RPMI7951 (cell line): ENCODE measurements at places on chromosomes 2 and 18. TPM values are rescaled to one million over a fixed set of nuclear protein-coding genes. Genes with fewer than 3 reads are reported as not detected.

Gene IL37
- 0.36 and 0.49 TPM in 2 replicates for total RNA-seq

Gene CHRND
- total RNA-seq: not detected in 2 replicates

Gene CYP27C1
- 3.5 TPM in 2 replicates for total RNA-seq

Gene CHST9
- total RNA-seq: not detected in 2 replicates

Gene L3MBTL4
- total RNA-seq: under 0.01 TPM in 1 of 2 replicates, not detected in the other

Gene NEURL3
- total RNA-seq: 0.48 TPM in 1 of 2 replicates, not detected in the other

Gene ECEL1
- total RNA-seq: not detected in 2 replicates

Gene GKN2
- not detected in 2 replicates for total RNA-seq

Gene PRSS56
- not detected in 2 replicates for total RNA-seq

Gene SERPINB11
- total RNA-seq: not detected in 2 replicates

Gene SP5
- total RNA-seq: 0.20 TPM in 1 of 2 replicates, not detected in the other

Gene THSD7B
- 2.1 and 2.8 TPM in 2 replicates for total RNA-seq

Gene BCL11A
- total RNA-seq: under 0.01 TPM in 1 of 2 replicates, not detected in the other

Gene HOXD11
- 0.10 TPM in 1 of 2 replicates, not detected in the other for total RNA-seq

Gene TSGA10
- total RNA-seq: 2.8 and 3.6 TPM in 2 replicates

Gene IL1R2
- total RNA-seq: 3.0 and 4.3 TPM in 2 replicates

Gene FSHR
- not detected in 2 replicates for total RNA-seq

Gene HOXD13
- 1.2 and 2.6 TPM in 2 replicates for total RNA-seq

Gene TBR1
- total RNA-seq: under 0.01 TPM in 1 of 2 replicates, not detected in the other

Gene BMP10
- not detected in 2 replicates for total RNA-seq

Gene DSG4
- total RNA-seq: not detected in 2 replicates

Gene AFF3
- 1.3 and 3.6 TPM in 2 replicates for total RNA-seq

Gene NT5C1B
- total RNA-seq: not detected in 2 replicates

Gene RGPD3
- total RNA-seq: 0.12 and 0.20 TPM in 2 replicates

Gene KYNU
- total RNA-seq: 25.5 and 31.6 TPM in 2 replicates

Gene TUBA3E
- total RNA-seq: not detected in 2 replicates

Gene NETO1
- 0.10 and 0.12 TPM in 2 replicates for total RNA-seq

Gene UGT1A7
- not detected in 2 replicates for total RNA-seq

Gene PCARE
- total RNA-seq: not detected in 2 replicates

Gene CPS1
- 46.0 and 49.3 TPM in 2 replicates for total RNA-seq

Gene ARHGAP15
- 1.9 and 2.8 TPM in 2 replicates for total RNA-seq
